ENCODE measurements at places on chromosomes 2 and 18.

- no peak for DNase-seq
These were observed 165.5 kb upstream of the SALL3 start for GRCh38 chr18:78813936-78814710.

GRCh38 chr18:45557287-45557686, 58.0 kb upstream of the SLC14A2 start:
- DNase-seq = no peak

DNA sequence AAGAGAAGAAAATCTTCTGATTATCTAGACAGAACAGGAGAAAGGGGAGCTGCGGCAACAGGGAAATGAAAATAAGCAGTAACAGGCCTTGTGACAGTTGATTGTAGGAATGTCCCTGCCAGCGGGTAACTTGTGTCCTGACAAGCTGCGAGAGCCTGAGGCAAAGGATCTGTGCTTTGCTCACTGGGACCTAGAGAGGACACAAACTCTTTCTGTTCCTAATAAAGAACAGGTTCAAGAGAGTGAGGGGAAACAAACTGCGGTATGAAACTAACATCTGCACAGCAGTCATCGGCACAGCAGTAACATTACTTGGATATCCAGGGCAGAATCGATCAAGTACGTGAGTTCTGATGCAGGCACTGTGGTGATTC, 103.7 kb upstream of the THOC1 start:
- DNase-seq = no peak

DNA sequence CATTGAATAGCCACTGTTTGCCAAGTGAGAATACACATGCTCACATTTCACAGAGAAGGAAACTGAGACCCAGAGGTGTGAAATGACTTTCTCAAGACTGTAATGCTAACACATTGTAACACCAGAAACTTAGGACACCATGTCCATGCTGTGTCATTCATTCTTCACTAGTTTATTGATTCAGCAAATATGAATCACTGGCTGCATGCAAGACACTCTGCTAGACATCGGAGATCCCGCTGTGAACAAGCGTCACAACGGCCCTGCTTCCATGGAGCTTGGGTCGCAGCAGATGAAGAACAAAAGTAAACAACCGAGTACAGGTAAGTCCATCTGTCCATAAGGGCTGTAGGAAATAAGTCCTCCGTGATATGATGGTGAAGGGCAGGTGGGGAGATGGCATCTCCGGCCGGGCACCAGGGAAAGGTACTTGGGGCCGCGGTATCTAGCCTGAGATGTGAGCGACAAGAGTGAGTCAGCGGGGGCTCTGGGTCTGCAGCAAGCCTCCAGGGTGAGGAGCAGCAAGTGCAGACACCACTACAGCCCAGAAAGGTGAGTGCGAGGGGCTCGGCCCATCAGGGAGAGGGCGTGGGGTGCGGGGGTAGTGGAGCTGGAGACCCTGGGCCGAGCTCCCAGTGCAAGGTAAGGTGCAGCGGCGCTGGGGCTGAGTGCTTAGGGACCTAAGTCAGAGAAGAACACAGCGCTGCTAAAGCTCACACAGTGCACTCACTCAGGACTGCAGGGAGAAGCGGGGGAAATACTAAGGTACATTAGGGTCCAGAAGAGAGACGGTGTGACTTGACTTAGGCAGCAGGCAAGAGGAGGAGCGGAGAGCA, 391.2 kb downstream of the FBXO15 start:
- no peak for DNase-seq

DNA sequence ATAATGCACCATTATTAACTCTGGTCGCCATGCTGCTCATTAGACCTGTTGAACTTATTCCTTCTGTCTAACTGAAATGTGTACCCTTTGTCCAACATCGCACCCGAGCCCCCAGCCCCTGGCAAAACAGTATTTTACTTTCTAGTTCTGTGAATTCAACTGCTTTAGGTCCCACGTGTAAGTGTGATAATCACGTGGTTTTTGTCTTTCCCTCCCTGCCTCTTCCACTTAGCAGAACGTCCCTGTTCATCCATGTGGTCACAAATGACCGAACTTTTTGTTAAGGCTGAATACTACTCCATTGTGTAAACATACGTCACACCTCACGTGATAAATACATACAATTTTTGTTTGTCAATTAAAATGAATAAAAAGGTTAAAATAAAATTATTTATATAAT, 826.9 kb downstream of the DCDC2C start:
- no peak for DNase-seq

- peak; percentile 86 for DNase-seq
These were observed 3.5 kb downstream of the CDK5R2 start for GRCh38 chr2:218962859-218963492.

- no peak for DNase-seq
These were observed 118.6 kb downstream of the ANKRD44 start for GRCh38 chr2:197191940-197192322.

All from renal pelvis (tissue), 12 donors.